ENCODE measurements at places on chromosomes 5 and 9.

DNA sequence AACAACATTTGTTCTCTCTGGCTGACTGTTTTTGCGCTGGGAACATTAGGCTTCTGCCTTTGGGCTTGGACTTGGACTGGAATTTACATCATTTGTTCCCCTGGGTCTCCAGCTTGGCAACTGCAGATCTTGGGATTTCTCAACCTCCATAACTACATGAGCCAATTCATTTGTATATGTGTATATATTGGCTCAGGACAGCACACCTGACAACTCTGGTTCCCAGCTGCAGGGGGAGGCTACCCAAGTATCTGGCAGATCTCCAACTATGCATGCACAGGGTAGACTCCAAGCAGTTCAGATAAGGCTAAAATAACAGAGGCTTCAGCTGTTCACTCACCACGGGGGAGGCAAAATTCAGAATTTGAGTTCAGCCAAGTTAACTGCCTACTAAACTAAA, 31.6 kb upstream of the F2RL1 start:
- DNase-seq: no peak

GRCh38 chr9:89413963-89414638, 83.8 kb downstream of the SEMA4D start:
- no peak for DNase-seq

- peak; percentile 52 for DNase-seq
These were observed 577 bp downstream of the AP3S1 start for GRCh38 chr5:115842089-115842935.

GRCh38 chr5:174675916-174676315, 48.5 kb upstream of the MSX2 start:
- no peak for DNase-seq

DNA sequence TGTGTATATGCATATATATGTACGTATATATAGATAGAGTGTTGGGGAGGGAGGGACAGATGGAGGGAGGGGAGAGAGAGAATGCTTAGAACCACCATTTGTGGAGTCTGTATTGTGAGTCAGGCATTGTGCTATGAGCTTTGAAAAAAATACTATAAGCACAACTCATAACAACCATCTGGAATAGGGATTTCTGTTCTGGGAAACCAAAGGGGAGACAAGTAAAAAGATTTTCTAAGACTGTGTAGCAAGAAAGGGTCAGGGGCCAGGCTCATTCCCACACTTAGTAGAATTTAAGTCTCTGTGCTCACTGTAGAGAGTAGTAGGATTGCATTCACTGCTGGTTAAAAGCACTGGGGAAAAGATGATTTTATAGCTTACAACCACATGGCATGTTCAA, 202.3 kb upstream of the SGCD start:
- DNase-seq: no peak

- peak; percentile 20 for DNase-seq
These were observed 266.6 kb downstream of the PIK3R1 start for GRCh38 chr5:68482199-68482598.

DNA sequence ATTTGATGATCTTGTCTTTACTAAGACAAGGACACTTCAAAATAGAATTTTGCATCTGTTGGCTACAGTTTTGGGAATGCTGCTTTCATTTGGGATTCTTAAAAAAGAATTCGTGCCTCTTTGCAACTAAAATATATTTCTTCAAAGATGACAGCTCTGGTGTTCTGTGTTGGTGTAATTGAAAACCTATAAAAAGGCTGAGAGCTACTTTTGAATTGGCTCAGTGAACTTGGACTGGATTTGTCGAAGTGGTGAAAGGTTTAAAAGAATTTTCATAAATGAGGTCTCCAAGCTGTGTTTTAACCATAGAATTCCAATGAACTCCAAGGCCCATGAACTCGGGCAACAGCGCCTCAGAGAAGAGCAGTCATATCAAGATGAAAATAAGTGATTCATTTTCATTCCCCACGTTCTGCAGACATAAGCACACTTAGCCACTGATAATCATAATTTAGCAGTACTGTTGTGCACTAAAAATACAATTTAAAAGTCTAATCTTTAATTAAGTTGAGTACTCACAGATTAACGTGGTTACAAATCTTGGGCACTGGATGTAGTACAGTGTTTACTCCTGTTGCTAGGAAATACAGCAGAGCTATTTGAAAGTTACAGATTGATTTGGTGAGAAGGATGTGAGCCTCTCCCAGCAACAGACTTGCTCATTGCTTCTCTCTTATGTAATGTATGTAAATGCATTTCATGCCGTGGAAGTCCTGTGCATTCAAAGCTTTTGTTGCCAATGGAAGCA, 10.9 kb downstream of the SNCAIP start:
- DNase-seq: no peak

- DNase-seq: no peak
These were observed 6.8 kb downstream of the CA9 start for GRCh38 chr9:35680331-35681105.

- no peak for DNase-seq
These were observed 577.2 kb downstream of the MTRR start for GRCh38 chr5:8446179-8446578.

DNA sequence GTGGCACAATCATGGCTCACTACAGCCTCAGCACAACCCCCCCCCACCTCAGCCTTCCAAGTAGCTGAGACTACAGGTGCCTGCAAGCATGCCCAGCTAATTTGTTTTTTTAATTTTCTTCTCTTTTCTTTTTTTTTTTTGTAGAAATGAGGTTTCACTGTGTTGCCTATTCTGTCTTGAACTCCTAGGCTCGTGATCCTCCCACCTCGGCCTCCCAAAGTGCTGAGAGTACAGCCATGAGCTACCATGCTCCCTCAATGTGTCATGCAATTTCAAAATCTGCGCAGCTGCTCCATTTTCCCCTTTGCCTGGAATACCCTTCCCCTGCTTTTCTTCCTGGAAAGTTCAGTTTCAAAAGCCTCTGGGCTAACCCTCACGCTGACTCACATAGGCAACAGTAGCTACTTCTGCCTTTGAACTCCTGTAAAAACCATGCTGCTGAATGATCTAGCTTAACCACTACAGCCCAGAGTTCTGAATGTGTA, 71.0 kb upstream of the IL7R start:
- peak; percentile 11 for DNase-seq

DNA sequence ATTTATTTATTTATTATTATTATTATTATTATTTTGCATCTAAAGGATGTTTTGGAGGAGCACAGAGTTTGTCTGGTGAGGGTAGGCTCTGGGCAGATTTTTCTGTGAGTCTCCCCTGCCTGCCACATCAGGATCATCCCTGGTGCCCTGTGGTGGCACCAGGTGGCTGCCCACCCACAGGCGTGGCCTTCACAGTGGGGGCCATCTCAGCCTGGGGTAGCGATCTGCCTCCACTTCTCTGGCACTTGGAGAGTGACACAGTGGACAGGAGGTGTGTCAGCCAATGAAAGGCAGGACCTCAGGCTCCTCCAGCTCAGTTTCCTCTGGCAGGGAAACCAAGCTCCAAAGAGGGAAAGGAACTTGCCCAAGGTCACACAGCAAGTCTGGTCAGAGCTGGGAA, 30.0 kb downstream of the SLC6A7 start:
- no peak for DNase-seq

DNA sequence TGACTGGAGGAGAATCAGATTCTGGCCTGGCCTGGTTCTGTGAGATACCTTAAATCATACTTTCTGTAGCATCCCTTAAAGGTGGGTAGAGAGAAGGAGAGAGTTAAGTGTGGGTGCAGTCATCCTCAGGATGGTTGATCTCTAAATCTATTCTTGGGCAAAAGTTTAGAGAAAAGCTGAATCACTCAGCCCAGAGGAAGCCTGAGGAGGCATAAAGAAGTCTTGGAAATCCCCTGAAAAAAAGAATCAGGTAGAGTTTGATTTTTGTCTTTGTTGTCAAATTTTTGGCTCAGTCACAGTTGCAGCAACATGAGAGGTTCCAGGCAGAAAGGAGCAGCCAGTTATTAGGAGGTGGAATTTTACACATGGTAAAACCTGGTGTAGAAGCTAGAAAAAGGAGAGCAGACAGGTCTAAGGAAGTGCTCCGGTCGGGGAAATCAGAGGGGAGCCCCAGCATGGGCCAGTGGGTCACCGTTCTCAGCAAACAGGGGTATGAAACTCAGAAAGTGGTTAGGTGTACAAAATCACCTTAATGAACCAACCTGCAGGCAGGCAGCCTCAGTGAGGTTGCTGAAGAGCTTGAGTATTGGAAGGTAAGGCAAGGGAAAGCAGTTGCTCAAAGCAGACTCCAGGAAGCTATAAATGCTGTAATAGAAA, 116.2 kb upstream of the CNTLN start:
- no peak for DNase-seq

DNA sequence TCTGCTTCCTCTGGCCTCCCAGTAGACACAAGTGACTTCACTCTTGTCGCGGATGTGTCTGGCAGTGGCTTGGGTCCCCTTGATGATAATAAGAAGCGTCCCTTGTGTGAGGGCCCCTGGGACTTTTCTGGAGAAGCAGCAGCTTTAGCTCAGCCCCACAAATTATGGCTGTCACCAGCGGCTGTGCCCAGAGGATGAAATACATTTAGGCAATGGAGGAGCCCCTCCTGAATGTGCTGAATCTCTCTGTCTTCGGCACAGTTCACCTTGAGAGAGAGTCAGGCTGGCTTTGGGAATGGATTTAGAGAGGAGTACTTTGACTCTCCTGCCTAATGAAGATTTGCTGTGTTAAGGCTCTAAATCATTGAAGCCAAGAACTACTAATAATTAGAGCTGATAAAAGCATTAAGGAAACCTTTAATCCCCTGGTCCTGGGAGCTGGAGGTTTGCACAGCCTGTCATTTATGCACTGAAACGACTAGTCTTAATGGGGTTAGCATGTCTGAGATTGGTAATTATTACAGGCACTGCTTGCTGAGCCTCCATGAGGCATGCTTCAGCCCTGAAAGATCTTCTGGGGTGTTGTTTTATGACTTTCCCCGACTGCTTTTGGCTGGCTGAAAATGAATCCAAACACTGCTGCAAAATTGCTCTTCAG, 127.0 kb downstream of the TENT4A start:
- no peak for DNase-seq

- DNase-seq: no peak
These were observed 1236.6 kb downstream of the MAT2B start for GRCh38 chr5:164742025-164742424.

GRCh38 chr5:153400931-153401330, 89.5 kb upstream of the GRIA1 start:
- no peak for DNase-seq

GRCh38 chr9:77575785-77576184, 72.3 kb downstream of the GNA14 start:
- DNase-seq: peak; percentile 47

GRCh38 chr9:137441289-137441934, at the start of gene ENTPD8:
Gene ENTPD8, minus strand, starts transcription at chr9:137441357. Its CDS starts 3,072 bp downstream, at chr9:137438285.
- DNase-seq: no peak

GRCh38 chr9:16136961-16137360, 584.1 kb downstream of the CCDC171 start:
- no peak for DNase-seq

GRCh38 chr9:69951411-69951810, 92.2 kb upstream of the MAMDC2 start:
- no peak for DNase-seq

DNA sequence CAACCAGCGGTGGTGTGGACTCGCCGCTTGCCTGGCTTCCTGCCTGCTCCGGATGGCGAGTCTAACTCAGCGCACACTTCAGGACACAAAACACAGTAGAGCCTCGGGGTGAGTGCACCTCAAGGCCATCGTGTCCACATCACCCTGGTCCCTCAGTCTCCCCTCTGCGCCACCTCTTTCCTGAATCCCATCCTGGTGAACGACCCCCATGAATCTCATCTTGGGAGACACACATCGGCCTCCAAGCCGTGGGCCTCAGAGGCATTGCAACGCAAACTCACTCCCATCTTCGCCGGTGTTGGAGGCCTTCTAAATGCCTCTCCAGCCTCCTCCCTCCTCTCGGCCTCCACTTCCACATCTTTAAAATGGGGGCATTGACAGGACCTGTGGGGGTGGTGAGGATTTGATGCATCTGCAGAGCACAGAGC, 124.3 kb downstream of the COL23A1 start:
- DNase-seq: no peak

DNA sequence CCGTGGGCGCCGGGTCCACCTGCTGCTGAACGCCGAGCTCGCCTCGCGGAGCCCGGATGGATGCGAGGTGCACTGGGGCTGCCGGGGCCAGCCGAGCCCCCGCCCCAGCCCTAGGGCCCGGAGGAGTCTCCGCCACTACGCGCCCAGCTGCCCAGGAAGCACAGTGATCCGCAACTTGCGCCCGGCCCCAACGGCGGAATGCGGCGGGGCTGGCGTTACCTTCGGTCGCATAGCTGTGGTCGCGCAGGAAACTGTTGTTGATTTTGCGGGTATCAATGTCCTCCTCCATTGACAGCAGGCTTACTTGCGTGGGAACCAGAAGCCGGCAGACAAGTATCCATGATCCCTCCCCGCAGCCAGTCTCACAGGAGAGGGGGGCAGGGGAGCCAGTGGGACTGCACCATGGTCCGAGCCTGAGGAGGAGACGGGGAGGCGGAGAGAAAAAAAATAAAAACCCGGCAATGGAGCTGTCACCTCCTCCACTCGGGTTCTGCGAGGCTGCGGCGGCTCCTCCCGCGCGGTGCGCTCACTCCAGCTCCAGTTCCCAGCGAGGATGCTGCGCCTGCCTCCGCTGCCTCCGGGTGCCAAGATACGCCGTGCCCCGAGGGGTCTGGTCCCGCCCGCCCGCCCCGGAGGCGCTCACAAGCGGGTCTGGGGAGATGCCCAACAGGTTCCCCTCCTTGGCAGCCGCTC, 628 bp downstream of the PPP2R2B start:
- DNase-seq: no peak

DNA sequence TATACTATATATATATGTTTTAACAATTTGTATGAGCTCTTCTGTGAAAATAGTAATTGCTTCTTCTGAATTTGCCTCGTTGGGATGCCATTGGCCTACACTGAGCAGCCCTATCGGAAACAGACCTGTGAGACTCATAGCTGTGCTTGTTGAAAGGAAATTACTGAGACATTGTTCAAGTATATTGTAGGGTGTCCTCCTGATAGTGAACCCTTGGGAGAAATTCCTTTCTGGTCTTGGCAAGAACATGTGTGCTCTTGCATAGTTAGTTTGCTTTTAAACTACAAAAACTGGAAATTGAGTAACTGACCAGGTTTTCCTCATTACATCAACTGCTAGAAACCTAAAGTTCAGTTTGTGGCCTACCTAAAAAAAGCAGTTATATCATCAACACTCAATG, 160.9 kb downstream of the LURAP1L start:
- no peak for DNase-seq

GRCh38 chr5:96259151-96259772, 173.8 kb downstream of the PCSK1 start:
- peak; percentile 68 for DNase-seq

DNA sequence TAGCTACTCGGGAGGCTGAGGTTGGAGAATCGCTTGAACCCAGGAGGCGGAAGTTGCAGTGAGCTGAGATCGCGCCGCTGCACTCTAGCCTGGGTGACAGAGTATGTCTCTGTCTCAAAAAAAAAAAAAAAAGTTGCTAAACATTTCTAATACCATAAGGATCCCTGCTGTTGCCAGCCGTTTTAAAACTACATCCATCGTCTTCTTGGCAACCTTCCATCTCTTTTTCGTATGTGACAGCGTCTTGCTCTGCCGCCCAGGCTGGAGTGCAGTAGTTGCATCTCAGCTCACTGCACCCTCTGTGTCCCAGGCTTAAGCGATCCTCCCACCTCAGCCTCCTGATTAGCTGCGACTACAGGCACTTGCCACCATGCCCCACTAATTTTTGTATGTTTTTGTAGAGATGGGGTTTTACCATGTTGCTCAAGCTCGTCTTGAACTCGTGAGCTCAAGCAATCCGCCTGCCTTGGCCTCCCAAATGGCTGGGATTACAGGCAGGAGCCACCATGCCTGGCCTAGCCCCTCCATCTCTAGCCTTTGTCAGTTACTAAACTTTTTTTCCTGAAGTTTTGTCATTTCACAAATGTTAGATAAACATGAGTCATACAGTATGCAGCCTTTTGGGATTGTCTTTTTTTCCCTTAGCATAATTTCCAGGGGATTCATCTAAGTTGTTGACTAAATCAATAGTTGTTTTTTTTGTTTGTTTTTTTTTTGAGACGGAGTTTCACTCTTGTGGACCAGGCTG, 13.5 kb downstream of the NSD1 start:
- DNase-seq: no peak

All from Kasumi-1 (cell line).